ENCODE measurements at places on chromosomes 13 and 19.

DNA sequence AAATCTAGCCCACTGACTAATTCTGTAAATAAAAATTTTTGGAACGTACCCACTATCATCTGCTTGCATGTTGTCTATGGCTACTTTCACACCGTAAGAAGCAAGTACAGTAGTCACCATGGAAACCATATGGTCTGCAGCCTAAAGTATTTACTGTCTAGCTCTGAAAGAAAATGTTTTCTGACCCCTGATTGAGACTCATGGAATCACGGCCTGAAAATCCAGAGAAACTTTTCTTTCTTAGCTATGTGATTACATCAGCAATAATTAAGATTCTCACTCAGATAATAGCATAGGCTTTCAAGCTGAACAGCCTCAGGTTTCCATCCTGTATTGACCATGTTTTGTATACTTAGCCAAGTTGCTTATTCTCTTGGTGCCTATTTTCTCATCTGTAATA lies 264.6 kb downstream of the NHLRC3 start:
- no peak for DNase-seq

GRCh38 chr13:95002126-95002525 lies 289.8 kb upstream of the SOX21 start:
- DNase-seq, result no peak

DNA sequence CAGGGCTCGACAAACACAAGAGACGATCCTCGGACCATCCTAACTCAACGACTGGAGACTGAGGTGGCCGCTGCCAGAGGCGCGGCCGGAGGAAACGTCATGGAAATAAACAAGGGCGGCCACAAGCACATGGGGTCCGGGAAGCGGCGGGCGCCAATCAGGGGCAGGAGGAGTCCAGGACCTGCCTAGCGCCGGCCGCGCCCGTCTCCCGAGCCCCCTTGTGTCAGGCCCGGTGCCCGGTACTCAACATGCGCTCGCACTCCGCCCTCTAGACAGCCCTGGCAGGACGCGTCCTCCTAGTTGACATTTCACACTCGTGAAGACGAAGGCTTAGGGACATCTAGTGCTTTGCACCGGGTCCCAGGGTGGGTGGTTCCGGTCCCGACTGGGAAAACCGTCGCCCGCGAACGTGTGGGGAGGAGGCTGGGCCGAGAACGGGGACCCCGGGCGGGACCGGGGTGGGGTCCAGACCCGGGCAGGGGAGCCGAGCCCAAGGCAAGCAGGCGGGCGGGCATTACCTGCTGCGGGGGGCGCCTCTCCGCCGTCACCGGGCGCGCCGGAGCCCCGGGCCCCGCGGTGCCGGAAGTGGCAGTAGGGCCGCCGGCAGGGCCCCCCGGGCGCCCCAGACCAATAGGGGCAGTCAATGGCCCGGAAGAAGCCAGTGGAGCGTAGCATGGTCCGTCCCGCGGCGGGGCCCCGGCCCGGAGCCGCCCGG lies 442 bp downstream of the REXO1 start:
- no peak for DNase-seq

DNA sequence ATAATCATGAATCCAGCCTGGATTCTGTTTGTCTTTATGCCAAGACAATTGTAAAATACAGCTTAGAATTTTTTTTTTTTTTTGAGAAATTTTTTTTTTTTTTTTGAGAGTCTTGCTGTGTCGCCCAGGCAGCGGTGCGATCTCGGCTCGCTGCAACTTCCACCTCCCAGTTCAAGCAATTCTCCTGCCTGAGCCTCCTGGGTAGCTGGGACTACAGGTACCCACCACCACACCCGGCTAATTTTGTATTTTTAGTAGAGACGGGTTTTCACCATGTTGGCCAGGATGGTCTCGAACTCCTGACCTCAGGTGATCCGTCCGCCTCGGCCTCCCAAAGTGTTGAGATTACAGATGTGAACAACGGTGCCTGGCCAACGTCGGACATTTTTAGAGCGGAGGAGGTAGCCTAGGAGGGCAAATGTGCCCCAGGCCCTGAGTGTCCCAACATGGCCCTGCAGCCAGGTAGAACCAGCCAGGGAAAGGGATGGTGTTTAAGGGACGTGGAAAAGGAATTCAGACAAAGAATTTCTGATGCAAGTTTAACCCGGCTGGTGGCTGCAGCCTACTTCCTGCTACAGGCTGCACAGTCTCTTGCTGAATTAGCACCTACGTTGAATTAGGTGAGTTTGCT lies 89.8 kb downstream of the GNG7 start:
- DNase-seq, result no peak

- no peak for DNase-seq
These were observed 10.4 kb upstream of the AKAP8L start for GRCh38 chr19:15428956-15429824.
